ENCODE measurements at places on chromosomes 4 and X.

DNA sequence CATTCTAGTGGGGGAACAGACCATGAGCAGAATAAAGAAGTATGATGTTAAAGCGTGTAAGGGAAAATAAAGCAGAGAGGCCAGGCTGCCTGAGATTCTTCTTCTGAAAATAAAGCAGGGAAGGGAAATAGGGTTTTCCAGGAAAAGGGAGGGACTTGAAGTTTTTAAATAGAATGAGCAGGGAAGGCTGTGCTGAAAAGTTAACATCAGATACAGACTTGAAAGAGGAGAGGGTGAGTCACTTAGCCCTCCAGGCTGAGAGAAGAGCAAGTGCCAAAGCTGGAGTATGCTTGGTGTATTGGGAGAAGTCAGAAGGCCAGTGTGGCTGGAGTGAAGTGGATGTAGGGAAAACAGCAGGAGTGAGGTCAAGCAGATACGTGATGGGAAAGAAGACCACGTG is 10.0 kb upstream of the PLK4 start:
- DNase-seq, result peak; percentile 35

DNA sequence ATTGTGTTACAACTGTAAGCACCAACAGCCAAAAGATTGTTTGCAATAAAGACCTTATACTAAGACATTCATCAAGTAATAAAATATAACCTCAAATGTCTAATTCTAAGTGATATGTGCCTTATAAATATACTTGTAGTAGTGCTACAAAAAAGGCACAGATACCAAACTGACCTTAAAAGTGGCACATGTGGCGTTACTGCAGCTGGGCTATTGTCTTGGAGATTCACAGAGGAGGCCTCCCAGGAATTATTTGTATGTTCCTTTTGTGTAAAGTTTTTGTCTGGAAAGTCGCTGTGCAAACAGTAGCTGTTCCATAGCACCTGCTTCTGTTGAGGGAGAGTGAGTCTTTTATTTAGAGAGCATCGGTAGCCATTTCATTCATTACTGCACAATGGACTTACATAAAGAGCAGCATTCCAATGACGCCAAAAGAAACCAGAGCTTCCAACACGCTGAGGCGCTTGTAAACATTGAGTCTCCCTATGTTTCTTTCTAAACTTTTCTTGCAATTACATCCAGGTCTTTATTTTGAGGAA is 143.7 kb downstream of the RPA4 start:
- DNase-seq, result no peak

GRCh38 chrX:101397779-101398178 is 7.0 kb downstream of the RPL36A start:
- no peak for DNase-seq

- no peak for DNase-seq
These were observed 11.1 kb upstream of the RPL39 start for GRCh38 chrX:119802546-119802945.

- DNase-seq, result no peak
These were observed 49.9 kb upstream of the TMEM184C start for GRCh38 chr4:147567276-147567675.

DNA sequence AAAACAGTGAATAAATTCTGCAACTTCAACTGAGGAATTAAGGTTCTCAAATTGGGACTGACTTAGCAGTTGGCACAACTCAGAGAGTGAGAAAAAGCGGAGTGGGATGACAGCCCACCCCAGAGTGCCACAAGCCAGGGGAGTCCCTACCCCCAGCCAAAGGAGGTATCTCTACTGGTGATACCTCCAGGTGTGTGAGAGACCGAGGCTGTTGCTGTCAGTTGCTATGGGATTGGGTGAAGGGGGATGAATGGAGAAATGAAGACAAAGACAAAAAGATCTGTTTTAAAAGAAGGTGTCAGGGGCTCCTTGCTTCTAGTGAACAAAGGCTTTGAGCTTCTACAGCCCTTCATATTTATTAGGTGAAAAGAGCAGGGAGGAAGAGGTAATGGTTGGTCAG is 71.4 kb upstream of the UGT2B10 start:
- no peak for DNase-seq

DNA sequence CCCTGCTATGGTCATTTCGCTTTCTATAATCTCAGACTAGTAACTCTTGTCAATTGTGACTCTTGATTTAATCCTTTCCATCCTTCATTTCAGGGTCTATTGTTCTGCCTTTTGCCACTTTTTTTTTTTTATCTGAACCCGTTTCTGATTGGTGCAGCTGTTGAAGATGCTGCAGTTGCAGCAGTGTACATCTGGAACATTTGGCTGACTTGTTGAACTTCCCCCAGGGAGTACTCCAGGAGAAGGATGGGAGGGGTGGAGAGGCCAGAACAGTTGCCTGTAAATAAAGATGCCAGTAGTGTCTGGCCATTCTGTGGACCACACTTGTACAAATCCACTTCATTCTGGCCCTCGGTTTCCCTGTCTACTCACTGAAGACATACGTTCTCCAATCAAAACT is 1.0 kb upstream of the EDA start:
- no peak for DNase-seq

DNA sequence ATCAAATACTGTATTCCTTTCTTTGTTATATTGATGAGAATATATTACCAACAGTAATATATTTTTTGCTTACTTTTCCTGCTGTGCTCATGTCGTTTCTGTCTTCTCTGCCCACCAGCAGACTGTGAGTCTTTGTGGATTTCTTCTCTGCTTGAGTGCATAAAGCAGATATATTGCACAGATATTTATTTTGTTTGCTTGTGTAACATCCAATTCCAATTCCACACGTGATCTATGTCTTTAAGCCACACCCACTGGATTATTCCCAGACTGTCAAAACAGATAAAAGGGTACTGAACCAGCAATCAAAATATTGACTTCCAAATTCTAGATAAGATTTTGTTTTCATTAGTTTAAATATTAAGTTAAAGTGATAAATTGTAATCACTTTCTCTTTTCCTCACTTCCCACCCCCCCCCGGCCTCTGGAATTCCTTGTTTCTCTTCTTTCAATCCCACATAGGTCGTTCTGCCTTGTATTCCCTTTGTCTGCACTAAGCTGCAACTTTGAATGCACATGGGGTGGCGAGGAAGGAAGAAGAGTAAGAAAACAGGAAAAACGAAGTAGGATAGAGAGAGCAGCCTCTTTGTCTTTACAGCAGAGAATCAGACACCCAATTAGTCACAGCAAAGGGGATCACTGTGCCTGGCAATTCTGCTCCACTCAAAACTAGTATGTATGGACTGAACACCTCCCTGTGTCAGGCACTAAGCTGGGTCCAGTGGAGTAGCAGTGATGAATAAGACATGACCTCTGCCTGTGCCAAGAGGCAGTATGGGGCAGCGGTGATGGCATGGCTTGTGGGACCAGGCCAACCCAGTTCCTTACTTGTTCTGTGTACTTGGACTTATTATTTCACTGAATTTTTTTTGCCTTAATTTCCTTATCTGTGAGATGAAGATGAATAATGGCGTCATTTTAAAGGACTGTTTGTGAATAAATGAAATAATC is at the start of gene ADH1B:
ADH1B (minus strand) TSS at position 161 of the 951 bp plus-strand sequence; CDS start at position 91, 70 bp downstream.
- no peak for DNase-seq

DNA sequence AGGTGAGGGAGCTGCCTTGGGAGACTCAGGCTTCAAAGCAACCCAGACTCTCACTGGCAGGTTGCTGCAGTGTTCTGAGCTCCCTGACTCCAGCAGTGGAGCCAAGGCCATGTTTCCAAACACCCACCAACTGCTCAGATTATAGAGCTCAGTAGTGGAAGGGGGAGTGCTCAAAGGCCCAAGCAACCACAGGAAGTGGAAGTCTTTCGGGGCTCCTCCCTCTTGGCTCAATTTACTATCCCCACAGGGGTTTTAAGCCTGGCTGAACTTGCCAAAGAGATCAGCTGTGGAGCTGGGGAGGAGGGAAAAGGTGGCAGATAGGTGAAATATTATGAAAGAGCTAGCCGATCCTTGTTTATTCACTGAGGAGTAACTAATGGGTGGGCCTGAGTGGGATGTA is 82.5 kb downstream of the HPRT1 start:
- DNase-seq, result peak; percentile 59

DNA sequence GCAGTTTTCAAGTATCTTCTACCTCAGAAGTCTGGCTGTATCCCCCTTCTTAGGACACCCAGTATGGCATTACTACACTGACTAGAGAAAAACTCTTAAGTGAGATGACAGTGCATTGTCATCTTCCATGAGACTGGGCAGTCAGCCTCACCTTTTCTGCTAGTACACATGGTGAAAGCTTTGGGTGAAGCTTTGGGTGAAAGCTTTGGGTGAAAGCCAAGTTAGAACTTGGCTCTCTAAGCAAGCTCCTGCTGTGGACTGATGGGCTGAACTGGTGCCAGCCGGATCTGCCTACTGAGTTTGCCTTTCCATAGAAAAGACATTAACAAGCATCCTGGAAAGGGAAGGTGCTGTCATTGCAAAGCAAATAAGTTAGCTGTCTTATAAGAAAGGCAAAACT is 8.8 kb downstream of the EPHA5 start:
- peak; percentile 93 for DNase-seq

- DNase-seq, result no peak
These were observed 16.6 kb downstream of the HSD17B13 start for GRCh38 chr4:87306056-87306455.

- no peak for DNase-seq
These were observed 376.5 kb upstream of the MAD2L1 start for GRCh38 chr4:120443116-120443515.

DNA sequence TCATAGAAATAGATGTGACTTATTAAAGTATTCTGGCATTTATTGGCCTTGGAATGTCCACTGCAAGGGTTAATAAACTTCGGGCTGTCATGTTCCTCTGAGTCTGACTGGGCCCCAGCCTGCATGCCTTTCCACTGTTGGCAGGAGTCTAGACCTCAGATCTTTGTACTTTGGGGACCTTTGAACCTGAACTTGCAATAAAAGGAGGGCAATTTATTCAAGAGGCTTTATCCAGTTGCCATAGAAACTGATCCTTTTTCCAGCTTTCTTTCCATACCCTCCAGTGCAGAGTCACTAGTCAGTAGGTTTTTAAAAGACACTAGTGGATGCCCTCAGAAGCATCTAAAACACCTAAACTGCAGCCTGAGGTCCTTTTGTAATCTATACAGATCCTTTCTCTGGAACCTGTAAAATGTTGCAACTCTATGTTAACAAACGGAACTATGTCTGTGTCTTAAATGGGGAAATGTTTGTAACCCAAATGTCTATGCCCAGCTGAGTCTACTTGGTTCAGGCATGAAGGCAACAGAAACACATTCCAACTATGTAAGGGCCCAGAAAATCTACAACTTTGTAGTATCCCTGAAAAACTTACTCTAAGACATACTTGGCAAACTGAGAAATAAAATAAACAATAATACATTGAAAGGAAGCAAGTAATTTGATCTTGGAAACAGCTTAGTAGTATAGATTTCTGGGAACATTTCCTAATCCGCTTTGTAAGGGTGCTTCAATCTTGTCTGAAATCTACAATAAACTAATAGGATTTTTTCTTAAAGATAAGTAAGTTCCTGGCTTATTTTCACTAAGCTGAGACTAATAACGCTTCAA is 41.5 kb downstream of the SOWAHB start:
- no peak for DNase-seq

DNA sequence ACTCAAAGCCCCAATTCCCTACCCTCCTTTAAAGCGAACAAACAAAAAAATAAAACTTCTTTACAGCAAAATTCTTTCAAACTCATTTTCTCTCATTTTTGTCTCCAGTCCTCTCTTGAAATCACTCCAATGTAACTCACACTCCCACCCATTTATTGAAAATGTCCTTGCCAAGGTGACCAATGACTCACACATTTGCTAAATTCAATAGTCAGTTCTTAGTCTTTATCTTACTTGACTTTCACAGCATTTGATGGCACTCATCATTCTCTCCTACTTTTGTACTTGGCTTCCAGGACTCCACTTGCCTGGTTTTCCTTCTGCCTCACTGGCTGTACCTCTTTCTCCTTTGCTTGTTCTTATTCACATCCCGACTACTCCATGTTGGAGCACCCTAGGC is 19.9 kb downstream of the CC2D2A start:
- no peak for DNase-seq

- no peak for DNase-seq
These were observed 67.1 kb upstream of the PDLIM3 start for GRCh38 chr4:185602397-185602796.

- DNase-seq, result peak; percentile 24
These were observed 765.3 kb upstream of the SLIT2 start for GRCh38 chr4:19486400-19486799.

DNA sequence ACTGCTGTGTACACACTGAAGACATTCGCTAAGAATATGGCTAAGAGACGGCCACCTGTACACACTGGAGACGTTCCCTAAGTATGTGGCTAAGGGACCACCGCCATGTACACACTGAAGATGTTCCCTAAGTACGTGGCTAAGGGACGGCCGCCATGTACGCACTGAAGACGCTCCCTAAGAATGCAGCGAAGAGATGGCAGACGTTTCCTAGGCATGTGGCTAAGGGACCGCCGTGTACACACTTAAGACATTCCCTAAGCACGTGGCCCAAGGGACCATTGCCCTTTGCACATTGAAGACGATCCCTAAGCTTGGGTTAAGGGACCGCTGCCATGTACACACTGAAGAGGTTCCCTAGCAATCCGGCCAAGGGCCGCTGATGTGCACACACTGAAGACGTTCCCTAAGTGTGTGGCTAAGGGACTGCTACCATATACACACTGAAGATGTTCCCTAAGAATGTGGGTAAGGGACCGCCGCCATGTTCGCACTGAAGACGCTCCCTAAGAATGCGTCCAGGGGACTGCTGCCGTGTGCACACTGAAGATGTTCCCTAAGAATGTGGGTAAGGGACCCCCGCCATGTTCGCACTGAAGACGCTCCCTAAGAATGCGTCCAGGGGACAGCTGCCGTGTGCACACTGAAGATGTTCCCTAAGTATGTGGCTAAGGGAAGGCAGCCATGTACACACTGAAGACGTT is 36.7 kb downstream of the DHRSX start:
- DNase-seq, result no peak

GRCh38 chr4:115675719-115676118 is 562.3 kb upstream of the NDST4 start:
- no peak for DNase-seq

DNA sequence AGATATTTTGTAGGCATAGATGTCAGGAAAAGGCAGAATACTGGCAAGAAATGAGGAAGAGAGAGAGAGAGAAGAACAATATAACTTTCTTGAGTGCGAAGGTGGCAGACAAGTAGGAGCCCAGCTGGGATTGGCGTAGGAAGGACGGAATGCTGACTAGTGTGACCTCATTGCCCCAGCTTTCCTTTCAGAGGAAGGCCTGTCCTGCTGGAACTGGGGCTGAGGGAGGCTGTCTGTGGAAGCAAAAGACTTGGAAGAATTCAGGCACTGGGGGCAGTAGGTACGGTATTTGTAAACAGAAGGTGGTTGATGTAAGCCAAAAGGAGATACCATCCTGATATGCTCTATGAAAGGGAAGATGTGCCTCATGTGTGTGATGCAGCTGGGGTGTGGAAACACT is 818.4 kb downstream of the ADGRL3 start:
- no peak for DNase-seq

GRCh38 chrX:19343085-19343534 is 617 bp upstream of the PDHA1 start:
- DNase-seq, result no peak

GRCh38 chr4:81352446-81352835 is 119.3 kb downstream of the RASGEF1B start:
- DNase-seq, result no peak

Measured in thyroid gland (tissue), 4 donors.